HFF-Myc (cell line): ENCODE measurements at places on chromosomes 4 and X.

DNA sequence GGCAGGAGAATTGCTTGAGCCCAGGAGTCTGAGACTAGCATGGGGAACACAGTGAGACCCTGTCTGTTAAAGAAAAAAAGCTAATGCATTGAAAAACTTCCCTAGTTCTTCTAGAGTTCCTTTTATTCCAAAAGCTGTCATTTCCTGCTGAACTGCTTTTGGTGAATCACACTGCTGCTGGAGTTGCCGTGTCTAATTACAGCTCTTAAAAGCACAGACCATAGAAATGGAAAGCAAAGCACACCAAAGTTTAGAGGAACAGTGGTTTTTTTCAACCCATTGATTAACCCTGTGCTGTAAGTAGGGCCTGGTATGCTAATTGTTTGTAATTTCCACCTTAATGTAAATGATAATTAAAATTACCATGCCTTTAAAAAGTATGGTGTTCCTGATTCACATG is 52.4 kb downstream of the SEPTIN11 start:
- DNase-seq, result no peak

- DNase-seq, result no peak
These were observed 13.0 kb upstream of the PLAC1 start for GRCh38 chrX:134671294-134671693.

GRCh38 chrX:133541021-133541420 is 125.7 kb upstream of the GPC4 start:
- no peak for DNase-seq

DNA sequence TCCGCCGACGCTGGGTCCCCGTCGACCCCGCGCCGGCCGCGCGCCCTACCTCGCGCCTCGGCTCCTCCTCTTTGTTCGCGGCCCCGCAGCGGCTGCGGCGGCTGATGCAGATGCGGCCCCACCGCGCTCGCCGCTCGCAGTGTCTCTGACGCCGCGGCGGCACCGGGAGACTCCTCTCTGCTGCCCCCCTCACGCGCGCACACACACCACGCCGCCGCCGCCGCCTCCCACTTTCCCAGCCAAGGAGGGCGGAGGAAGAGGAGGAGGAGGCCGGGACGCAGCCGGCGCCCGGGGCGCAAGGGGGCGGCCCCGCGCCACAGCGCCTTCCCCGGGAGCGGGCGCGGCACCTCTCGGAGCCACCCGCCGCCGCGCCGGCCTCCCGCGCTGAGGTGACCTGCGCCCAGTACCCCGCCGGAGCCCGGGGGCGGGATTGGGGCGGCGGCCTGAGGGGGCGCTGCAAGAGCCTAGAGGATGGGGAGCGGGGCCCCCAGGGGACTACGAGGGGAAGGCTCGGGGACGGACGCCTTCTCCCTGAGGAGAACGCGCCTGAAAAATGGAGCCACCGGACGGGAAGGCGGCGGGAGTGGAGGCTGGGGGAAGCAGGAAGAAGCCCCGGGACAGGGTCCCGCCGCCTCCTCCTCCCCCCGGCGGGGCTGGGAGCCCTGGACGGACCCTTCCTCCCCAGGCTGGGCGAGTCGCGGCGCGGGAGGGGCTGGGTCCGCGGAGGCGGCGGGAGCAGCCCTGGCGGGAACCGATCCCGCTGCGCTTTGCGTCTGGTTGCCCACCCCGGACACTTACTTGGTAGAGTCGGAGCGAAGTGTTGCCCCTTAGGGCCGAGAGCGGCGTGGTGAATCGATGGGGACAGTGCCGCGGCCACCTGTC is at the start of gene SH3RF1:
SH3RF1 (minus strand) TSS at position 147 of the 882 bp plus-strand sequence. CDS start 1,744 bp downstream, outside the sequence.
- DNase-seq, result no peak

GRCh38 chr4:98908182-98908581 is 20.8 kb downstream of the EIF4E start:
- no peak for DNase-seq

DNA sequence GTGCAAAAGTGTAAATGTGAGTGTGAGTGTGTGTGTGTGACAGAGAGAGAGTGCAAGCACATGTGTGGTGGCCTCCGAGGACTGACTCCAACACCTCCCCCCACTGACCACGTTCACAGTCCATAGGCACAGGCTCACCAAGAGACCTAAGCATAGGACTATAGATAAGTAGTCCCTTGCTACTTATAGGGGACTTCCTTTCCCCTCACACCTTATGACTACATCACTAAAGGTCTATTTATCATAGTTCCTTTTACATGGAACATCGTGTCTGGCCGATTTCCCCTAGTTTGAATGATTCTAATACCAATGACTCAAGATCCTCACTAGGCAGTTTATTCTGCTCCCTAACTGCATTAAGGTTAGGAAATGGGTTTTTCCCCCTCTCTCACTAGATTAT is 17.8 kb downstream of the FRMPD3 start:
- no peak for DNase-seq
